ENCODE measurements at places on chromosomes 7 and 10.

DNA sequence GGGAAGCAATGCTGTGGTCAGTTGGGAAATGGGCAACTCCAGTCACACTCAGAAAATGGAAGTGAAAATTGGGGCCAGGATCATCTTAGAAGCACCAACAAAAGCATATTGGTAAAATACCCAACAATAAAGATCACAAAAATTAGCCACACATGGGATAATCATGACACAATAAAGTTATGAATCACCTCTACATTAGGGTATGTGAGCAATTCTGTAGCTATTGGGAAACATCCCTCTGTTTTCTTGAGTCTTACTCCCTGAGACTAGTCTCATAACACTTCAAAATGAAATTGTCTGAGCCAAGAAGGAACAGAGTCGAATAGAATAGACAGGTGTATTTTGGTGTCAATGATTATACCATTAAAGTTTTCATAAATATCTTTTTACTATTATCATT, 178.3 kb downstream of the DYNC1I1 start:
- DNase-seq, result no peak

DNA sequence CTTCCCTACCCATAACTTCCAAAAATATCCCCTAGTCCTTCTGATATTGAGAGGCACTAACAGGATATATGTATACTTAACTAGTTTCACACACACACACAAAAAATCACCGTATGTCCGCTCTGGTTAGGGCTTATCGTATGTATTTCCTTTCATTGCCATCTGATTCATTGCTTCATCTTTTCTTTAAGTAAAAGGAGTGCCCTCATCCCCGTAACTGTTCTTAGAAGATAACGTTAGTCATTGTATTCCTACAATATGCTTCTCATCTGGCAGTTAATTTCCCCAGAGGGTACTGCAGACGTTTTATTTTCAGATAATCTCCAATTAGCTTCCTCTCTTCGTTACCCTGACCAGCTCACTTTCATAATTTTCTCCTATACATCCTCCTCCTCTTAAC, 37.3 kb downstream of the NRCAM start:
- no peak for DNase-seq

DNA sequence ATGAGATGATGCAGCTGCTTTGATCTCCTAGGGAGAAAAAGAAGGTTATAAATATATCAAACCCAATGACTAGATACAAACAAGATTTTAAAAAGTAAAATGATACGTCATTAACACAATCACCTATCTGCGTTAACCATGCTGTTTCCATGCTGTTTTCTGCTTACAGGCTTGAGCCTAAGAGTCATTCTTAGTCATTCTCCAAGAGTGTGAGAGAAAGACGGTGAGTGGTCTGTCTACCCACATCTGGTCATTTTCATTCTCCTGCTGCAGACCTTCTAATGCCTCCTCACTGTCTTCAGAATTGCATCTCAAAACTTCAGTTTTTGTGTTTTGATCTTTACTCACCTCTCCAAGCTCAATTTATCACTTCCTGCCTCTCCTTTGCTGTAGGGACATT, 98.0 kb upstream of the ELMO1 start:
- no peak for DNase-seq

GRCh38 chr7:87797798-87798403, 78.3 kb downstream of the SLC25A40 start:
- no peak for DNase-seq

- no peak for DNase-seq
Observed at GRCh38 chr7:152759949-152760853, 649 bp downstream of the ACTR3B start.

DNA sequence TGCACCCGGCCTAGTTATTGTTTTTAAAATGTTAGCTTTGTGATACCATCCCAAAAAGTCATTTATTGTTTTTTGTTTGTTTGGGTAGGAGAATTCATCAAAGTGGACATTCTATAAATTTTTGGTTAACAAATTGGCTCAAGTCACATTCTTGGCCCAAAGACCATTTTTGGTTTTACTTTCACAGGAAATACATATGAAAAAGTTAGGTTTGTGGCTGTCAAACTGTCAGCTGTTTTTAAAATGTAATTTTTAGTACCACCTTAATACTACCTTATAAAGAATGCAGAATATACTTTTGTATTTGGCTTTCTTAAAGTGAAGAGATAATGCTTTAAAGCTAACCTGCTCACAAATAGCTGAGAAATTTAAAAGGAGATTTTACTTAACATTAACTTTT, 25.1 kb downstream of the TMEM168 start:
- no peak for DNase-seq

DNA sequence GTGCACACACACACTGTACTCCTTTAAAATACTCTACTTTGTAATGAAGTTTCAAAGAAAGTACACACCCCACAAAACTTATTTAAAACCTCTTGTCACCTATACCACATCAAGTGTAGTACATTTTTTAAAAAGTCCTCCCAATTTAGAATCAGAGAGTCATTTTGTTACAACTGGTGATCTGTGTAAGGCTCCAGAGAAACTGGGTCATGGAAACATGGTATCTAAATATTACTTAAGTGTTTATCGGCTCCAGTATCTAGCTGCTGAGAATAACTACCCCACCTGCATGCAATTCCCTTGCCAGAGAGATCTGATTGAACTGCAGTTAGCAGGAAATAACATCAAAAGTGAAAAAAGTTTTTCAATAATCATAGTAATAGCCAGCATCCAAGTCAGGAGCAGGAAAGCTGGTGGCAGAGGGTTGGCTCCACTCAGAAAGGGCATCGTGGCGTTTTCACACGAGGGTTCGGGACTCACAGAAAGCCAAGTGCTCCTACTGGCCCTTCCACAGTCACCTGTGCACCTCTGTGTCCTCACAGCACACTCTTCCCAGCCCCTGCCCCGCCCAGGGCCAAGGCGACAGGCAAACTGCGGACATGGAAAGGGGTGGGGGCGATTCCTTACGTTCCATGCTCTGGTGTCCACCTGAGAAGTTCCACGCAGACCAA, 6.5 kb downstream of the RGS10 start:
- no peak for DNase-seq

- no peak for DNase-seq
Observed at GRCh38 chr10:105952153-105952552, 1212.4 kb downstream of the SORCS1 start.

DNA sequence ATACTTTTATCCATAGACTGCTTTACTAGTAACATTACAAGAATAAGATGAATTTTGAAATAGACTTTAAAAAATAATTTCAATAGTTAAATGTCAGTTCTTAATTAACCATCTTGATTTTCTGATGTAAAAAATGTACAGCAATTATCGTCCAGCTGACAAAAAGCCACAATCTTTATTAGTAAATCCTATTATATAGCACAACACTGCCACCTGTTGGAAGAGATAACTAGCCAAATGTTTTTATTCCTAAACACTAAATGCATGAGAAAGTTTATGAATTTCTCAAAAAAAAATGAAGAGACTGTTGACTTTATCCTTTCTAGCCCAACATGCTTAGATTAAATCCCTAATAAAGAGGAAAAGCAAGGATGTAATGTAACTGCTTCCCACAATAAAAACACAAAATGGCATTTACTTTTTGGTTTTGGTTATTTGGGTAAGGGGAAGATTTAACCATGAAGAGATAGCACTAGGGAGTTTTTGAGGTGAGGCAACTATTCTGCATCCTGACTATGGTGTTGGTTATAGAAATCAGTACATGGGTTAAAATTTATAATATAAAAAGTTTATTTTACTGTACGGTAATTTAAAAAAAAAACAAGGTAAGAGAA, 8.0 kb downstream of the COA1 start:
- DNase-seq, result no peak

- DNase-seq, result no peak
Observed at GRCh38 chr7:115976651-115977050, 53.9 kb downstream of the TFEC start.

DNA sequence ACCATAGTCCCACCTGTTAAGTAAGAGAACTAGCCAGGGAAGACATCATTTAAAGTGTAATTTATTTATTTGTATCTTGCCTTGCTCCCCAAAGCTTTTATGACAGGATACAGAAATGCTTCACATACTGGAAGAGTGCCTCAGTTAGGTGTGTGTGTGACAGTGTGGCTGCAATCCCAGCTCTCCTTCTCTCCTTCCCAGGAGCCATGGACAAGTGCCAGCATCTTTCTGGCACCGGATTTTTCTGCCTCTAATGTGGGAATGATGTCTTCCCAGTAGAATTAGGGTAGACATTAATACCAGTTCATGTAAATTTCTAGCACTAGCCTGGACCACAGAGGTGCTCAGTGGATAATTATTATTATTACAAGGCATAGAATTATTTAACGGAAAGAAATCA, 30.3 kb upstream of the ATXN7L1 start:
- DNase-seq, result no peak

- DNase-seq, result no peak
Observed at GRCh38 chr10:99389729-99390480, 40.5 kb downstream of the GOT1 start.

GRCh38 chr7:1873857-1874589, 203.9 kb downstream of the ELFN1 start:
- DNase-seq, result no peak

GRCh38 chr10:113463777-113464176, 89.1 kb upstream of the HABP2 start:
- DNase-seq, result no peak

- no peak for DNase-seq
Observed at GRCh38 chr7:66152371-66153191, 37.9 kb downstream of the CRCP start.

GRCh38 chr7:26912933-26913536, 48.6 kb upstream of the SKAP2 start:
- no peak for DNase-seq

DNA sequence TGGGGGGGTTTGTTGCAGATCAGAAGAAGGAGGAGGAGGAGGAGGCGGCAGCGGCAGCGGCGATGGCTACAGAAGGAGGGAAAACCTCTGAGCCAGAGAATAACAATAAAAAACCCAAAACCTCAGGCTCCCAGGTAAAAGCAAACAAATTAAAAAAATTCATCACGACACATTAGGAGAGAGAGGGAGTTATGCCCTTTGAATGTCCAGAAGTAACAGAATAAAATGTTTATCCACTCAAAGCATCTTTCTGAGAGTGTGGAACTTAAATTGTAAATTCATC, 717 bp downstream of the SP4 start:
- no peak for DNase-seq

GRCh38 chr10:73991884-73992245, 6.1 kb upstream of the VCL start:
- DNase-seq, result peak; percentile 25

GRCh38 chr7:30445770-30446169, 32.8 kb downstream of the NOD1 start:
- peak; percentile 28 for DNase-seq

DNA sequence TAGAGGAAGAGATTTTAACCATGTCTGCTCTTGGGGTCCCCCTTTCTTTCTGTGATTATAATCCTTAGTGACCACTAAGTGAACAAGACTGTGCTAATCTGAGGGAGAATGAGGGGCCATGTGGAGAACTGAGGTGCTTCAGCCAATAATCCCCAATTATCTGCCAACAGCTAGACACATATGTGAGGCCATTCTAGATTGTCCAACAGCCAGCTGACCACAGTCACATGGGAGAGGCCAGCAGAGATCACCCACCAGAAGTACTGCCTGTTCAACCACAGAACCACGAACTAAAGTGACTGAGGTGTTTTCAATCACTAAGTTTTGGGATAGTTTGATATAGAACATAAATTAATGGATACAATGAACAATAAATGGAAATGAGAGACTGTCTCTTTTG, 74.3 kb downstream of the SEMA3E start:
- no peak for DNase-seq

- no peak for DNase-seq
Observed at GRCh38 chr7:127366680-127367079, 25.8 kb downstream of the ZNF800 start.

GRCh38 chr10:110864662-110865140, 7.0 kb upstream of the PDCD4 start:
- DNase-seq, result peak; percentile 36

GRCh38 chr10:122510326-122510725, 49.0 kb downstream of the HTRA1 start:
- no peak for DNase-seq

- DNase-seq, result no peak
Observed at GRCh38 chr10:103476046-103476768, 2.8 kb downstream of the CALHM3 start.

DNA sequence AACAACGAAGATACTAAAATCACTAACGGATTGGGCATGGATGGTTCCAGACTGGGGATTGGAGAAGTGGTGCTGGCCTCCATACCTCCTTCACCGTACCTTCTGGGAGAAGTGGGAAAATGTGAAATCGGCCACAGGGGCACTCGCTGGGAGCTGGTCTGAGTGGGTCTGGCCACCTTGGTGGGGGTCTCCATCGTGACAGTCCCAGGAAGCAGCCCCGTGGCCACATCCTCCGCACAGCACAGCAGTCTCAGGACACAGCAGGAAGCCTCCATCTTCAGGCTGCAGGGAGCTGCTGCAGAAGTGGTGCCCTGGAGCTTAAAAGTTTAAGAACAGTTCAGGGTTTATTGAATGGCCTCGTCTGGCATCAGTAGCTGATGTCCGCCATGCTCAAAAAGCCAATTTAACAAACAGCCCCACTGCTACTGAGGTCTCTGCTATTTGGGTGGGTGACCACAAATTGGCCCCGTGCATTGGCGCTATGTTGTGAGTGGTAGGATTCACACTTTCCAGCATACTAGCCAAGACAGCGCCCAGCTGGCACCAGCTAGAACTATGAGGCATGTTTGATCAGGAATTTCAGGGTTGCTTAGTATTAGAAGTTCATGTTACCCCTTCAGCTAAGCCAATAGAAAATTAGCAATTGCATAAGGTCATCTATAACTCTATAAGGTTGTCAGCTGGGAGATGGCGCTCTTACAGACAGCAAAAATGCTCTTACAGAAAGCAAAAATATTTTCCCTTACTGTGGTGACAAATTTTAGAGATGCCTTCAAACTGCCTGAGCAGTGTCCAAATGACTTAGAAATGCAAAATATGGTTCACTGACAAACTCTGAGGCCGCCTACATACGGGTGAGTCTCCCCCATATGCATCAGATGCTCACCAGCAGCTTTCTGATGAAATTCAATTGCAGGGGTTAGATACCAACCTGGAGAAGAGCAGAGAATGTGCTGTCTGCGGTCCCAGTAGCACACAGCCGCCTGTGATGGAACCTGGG, 17.0 kb downstream of the PKD1L1 start:
- no peak for DNase-seq

GRCh38 chr10:121112579-121113384, 261.6 kb downstream of the WDR11 start:
- DNase-seq, result no peak

GRCh38 chr10:131585761-131586160, 274.2 kb upstream of the TCERG1L start:
- no peak for DNase-seq

GRCh38 chr7:116678780-116679179, 6.8 kb downstream of the MET start:
- no peak for DNase-seq

DNA sequence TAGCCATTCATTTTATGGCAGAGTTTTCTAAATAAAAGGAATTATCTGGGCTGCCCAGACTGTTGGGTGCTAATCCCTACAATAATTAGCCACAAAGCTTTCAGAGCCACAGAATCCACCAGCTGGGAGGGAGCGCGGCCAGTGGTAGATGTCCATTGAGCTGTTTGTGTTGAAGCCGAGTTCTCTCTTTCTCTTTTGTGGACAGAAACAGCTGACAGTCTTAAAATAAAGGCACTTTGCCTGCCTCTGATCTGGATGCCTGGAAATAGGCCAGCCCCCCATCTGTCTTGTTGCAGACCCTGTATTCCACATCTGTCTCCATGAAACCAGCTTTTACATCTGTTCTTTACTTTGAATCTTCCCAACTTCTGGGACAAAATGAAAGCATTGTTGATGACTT, 66.1 kb downstream of the MTPN start:
- DNase-seq, result no peak

Data from activated CD4-positive, alpha-beta T cell treated with anti-CD3 and anti-CD28 coated beads, Interleukin-2, amount 50 U/mL, for 24 hours (primary cell).